Breast epithelium (tissue), 4 donors: ENCODE measurements at places on chromosomes 1 and 21.
A peak's percentile ranks its signal among the peaks of the same experiment; 100 is the strongest.

GRCh38 chr1:178028841-178029481 is 59.1 kb upstream of the SEC16B start:
- DNase-seq: no peak

DNA sequence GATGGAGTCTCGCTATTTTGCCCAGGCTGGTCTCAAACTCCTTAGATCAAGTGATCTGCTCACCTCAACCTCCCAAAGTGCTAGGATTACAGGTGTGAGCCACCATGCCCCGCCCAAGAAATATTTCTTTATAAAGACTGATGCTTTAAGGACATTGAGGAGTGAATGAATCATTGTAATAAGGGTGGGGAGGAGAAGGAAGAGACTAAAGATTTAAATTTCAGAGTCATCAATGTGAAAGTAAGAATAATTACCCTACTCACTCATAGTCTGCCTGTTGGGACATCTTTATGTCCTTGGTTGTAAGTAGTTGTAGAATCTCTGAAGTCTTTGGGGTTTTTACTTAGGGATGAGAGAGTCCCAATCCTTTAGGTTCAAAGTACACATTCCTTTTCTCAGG is 7.3 kb downstream of the KDM1A start:
- DNase-seq: no peak

- no peak for DNase-seq
Observed at GRCh38 chr21:34623516-34623915, 8.6 kb upstream of the RCAN1 start.

DNA sequence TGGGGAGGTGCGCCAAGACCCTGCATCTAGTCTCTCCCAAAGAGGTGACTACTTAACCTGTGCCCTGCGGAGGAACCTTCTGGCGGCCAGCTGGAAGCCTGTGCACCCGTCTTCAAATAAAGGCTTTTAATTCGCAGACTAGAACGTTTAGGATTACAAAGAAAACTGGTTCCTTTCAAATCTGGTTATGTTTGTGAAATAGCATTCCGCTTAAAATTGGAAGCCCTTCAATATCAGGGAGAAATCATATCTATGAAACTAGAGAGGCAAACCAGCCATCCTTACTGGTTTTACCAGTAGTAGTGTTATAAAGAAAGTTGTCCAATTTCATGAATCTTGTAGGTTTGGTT is 250.8 kb downstream of the FAM72C start:
- no peak for DNase-seq

GRCh38 chr1:93571623-93572310 is 109.9 kb downstream of the BCAR3 start:
- DNase-seq: no peak

GRCh38 chr1:46485564-46486431 is 3.8 kb upstream of the DMBX1 start:
- no peak for DNase-seq

GRCh38 chr21:26849428-26850115 is 4.4 kb upstream of the ADAMTS1 start:
- DNase-seq: no peak

GRCh38 chr1:230083746-230084407 is 16.8 kb downstream of the GALNT2 start:
- no peak for DNase-seq

- no peak for DNase-seq
Observed at GRCh38 chr1:77536813-77537212, 145.6 kb downstream of the ZZZ3 start.

DNA sequence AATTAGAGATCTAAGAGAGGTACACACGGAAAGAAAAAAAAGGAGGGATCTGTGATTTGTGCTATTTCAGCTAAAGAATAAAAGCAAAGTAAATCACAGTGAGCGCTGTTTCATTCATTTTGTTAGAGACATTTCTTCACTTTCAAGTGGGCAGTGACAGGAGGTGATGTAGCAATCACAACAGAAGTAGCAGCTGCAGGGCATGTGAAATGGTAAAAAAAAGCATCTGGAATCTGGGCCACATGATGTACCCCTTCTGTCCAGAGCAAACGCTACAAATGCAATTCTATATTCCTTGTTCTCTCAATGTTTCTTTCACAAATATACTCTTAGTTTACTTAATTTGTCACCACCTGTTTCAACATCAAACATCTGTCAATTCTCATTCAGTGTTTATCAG is 786.5 kb downstream of the LRRIQ3 start:
- no peak for DNase-seq

DNA sequence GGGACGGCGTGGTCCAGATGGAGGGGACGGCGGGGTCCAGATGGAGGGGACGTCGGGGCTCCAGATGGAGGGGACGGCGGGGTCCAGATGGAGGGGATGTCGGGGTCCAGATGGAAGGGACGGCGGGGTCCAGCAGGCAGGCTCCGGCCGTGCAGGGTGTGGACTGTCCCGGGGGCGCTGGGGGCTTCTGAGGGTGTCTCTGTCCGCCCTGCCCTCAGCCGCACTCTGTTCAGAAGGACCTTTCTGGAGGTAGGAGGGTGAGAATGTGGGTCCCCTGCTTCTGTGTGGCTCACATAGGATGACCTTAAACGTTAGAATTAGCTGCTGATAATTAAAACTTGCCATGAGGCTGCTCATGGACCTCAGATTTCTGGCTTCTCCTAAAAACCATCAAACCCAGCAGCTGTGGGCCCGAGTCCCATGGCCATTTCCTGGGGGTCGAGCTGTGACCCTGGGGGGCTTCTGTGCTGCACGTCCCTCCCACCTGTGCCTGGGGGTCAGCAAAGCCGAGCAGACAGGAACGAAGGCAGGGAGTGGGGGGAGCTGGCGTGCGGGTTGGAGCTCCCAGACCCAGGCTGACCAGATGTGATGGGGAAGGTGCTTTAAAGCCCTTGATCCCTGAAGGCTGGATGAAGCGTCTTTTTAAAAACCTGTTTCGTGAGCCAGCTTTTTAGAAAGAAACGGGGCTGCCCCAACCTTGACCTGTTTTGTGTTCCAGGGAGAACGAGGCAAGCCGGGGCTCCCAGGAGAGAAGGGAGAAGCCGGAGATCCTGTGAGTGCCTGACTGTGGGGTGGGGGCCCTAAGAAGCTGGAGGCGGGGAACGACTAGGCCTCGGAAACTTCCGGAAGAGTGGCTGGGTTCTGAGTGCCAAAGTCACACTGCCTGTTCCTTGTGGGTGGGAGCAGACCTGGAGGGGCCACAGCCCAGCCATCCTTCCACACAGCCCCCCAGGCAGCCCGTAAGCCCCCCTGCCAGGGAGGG is 7.1 kb downstream of the COL6A1 start:
- no peak for DNase-seq

GRCh38 chr1:203090421-203091198 is 4.8 kb upstream of the MYOG start:
- no peak for DNase-seq

DNA sequence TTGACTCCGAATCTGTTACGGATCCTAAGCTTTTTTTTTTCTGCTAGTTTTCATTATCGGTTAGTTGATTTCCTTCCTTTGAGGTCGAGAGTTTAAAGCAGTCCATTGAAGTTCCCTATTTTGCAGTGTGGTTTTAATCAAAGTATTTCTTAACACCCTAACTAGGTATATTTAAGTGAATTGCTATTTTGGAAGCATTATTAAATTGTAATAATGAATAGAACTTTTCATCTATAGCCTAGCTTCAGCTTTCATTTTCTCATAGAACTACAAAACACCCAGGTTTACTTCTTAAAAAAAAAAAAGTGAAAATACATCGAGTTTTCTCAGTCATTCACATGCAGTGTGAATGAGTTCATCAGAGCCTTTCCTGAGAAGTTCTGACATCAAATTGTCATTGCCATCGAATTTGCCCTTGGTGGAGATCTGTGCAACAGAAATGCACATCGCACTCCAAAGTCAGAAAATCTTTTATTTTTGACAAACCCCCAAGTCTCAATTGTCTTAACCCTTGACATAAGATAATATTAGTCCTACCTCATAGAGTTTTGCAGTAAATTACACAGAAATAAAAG is 1.1 kb upstream of the LBR start:
- DNase-seq: no peak

GRCh38 chr1:1371364-1371745 is 3.7 kb downstream of the AURKAIP1 start:
- DNase-seq: no peak

- peak; percentile 74 for DNase-seq
Observed at GRCh38 chr21:42614811-42615351, 38.5 kb upstream of the PDE9A start.

DNA sequence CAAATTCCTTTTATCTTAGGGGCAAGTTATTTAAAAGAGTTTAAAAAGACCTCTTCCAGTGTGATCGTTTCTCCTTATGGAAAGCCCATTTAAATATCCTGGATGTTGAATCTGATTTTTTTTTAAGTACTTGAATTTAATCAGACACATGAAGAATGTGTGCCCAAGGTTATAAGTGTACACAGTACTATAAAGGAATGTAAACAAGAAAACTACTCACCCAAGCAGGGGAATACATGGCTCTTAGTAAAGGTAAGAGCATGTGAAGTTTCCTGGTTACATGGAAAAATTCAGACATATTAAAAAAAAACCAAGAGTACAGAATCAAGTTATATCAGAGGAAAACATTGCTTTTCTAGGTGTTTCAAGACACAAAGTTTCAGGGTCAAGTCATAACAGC is 546.9 kb downstream of the MATN1 start:
- no peak for DNase-seq

- no peak for DNase-seq
Observed at GRCh38 chr1:83761167-83762038, 237.5 kb downstream of the TTLL7 start.

DNA sequence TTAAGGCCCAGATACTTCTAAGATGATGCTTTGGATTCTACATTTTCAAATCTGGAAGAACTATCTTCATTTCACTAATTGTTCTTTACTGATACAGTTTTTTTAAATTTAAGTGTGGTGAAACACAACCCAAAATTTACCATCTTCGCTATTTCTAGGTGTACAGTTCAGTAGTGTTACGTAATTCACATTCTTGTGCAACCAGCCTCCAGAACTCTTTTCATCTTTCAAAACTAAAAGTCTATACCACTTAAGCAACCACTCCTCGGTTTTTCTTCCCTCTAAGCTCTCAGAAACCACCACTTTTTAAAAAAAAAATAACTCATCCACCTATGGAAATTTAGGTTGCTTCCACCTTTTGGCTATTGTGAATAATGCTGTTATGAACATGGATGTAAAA is 220.7 kb downstream of the PDE4B start:
- DNase-seq: no peak

- DNase-seq: no peak
Observed at GRCh38 chr1:201332616-201333335, 44.7 kb downstream of the TNNT2 start.

GRCh38 chr1:226898246-226898645 is 27.8 kb downstream of the PSEN2 start:
- DNase-seq: no peak

DNA sequence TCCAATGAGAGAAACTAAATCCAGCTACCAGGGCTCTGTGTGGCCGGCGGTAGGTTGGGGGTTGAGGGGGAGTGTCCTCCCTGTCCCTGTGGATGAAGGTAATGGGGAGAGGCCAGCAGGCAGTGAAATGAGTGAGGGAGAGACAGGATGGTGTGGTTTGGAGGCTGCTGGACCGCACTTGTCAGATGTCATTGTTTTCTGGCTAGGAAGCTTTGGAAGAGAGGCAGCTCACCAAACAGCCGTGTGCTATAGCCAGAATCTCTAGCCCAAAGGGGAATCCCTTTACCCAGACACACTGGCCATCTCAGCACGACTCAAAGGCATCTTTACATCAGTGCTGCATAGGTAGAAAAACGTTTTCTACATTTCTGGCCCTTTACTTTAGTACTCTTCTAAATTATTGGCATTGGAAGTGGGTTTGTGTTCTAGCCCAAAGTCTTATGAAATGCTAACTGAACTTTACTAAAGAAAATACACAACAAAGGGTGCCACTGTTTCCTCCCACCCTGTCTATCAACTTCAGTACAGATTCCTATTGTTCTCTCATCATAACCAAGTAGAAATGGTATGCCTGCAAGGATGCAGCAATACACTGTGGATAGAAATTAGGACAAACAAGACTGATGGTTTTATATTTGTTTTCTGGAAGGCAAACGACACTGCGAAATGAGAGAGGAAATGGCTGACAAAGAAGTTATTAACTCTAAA is 95.9 kb upstream of the COA6 start:
- DNase-seq: no peak

DNA sequence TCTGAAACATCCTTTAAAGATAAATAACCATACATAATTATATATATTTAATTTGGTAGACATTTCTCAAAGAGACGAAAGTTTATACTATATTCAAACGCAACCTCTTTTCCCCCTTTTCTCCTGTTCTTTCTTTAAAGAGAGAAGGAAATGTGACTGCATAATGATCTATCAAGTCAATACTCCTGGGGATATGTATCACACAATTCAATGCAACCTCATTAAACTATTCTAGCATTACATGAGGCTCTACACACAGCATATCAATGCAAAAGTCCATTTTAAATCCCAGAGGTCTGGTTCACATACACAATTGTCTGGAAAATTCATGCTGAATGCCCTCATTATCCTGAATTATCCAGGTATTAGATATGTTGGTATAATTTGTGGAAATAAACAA is 330.7 kb downstream of the LMX1A start:
- no peak for DNase-seq

DNA sequence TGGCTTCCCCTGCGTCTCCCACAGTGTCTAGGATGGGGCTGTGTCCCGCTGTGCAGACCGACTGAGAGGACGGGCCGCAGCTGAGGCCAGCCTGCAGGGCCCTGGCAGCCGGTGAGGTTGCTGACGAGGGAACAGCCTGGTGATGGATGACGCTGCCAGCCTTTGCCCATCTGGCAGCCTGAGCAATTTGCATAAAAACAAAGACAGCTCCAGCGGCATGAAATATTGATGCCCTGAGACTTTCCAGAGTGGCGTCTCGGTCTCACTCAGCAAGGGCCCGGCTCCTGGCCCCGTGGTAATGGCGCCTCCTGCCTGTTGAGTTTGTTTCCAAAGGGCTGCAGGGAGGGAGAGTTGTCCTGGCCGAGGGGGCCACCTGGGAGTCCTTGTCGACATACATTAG is 19.1 kb upstream of the KCNA10 start:
- no peak for DNase-seq

- DNase-seq: no peak
Observed at GRCh38 chr1:111709986-111710385, 29.2 kb downstream of the INKA2 start.

DNA sequence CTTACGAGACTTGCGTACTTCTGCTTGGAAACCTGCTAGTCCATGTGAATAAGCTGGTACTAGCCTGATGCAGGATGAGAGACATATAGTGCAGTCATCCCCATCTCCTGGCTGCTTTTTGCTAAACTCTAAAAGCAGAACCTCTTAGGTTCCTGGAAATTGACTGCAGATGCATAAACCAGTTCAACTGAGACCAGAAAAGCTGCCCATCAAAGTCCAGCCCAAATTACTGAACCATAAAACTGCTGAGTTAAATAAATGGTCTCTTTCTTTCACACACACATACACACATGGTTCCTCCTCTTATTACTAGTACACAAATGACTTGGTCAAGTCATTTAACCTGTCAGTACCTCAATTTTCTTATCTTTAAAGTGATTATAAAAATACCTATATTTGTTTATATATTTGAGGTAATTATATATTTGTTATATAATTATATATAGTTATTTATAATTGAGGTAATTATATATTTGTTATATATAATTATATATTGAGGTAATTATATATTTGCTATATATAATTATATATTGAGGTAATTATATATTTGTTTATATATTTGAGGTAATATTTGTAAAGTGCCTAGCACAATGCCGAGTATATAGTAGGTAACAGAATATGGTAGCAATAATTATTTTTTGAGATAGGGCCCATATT is 25.2 kb upstream of the RABGAP1L start:
- no peak for DNase-seq

- no peak for DNase-seq
Observed at GRCh38 chr21:38675182-38675824, 130.4 kb upstream of the ETS2 start.

GRCh38 chr1:78676347-78676982 is 26.8 kb downstream of the IFI44 start:
- DNase-seq: no peak
